Activated T-helper 17 cell treated with anti-CD3 and anti-CD28 coated beads, Interleukin-2, amount 50 U/mL, for 72 hours (primary cell): ENCODE measurements at places on chromosomes 11 and 22. TPM values are rescaled to one million over a fixed set of nuclear protein-coding genes. Genes with fewer than 3 reads are reported as not detected.

Gene HBG1
- not detected for total RNA-seq

Gene CLCF1
- total RNA-seq = 0.22 TPM

Gene ABCG4
- total RNA-seq = not detected

GRCh38 chr11:69674267-69674885 lies 777 bp downstream of the LTO1 start:
- no peak for ATAC-seq

DNA sequence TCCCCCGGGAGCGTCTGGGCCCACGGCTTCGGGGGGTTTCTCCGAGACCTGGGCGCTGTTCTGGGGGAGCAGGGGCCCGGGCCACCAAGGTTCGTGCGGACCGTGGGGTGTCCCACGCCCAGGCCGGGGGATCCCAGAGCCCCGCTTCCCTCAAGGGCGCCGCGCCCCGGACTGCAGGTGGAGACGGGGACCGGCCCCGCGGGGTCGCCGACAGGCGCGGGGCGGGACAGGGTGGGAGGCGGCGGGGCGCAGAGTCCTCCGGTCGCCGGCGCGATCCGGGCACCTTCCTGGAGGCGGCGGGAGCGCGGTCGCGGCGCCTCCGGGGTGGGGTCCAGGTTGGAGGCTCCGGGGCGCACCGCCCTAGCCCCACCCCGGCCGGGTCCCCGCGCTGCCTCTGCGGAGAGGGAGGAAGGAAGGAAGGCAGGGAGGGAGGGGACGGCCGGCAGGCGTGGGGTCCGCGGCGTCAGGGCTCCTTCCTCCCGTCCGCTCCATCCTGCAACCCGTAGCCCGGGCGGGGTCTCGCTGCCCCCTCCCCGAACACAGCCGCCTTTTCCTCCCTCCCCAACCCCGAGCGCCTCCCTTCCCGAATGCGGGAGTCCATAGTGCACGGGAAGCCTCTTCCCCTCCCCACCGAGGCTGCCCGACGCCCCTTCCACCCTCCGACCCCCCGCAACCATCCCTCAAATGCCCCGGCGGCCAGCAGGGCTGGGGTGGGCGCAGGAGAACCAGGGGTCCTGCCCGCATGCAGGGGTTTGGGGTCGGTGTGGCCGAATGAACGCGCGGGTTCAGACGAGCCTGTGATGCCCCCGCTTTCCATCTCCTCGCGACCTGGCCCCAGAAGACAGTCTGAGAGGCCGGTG lies 4.3 kb upstream of the ZBED4 start:
- ATAC-seq = no peak

DNA sequence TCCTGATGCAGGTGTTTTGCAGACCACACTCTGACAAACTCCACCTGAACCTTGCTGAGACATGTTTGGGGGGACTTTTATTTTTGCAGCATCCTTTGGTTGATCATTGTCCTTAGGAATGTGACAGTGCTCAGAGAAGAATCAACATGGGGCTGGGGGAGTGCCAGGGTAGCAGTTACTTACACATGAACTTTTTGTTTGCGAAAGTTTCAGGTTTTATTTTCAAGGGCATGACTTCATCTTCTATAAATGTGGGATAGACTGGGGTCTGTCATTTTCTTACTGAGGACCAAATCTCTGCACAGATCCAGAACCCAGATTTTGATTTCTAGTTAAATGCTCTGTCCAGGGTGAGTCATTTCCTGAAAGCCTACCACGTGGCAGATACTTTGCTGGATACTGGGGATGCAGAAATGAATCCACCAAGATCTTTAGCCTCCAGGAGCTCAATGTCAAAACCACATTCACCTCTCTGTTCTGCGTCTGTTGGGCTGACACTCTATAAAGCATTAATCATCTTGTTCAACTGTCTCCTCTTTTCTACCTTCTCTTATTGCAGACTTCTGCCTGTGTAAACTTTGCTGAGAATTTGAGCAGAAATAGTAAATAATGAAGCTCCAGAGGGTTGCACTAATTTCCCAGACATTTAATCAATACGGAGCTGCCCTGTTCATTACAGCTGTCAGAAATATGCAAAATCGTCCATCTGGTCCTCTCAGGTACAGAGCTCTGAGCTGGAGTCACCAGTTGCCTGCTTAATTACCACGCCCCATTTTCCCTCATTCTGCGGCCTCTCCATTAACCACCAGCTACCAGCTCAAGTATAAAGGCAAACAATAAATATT lies 387.9 kb downstream of the MIAT start:
- ATAC-seq = no peak
